C1 segment of cervical spinal cord (tissue), 14 donors: ENCODE measurements at places on chromosomes 7 and 10.

GRCh38 chr7:9017286-9017685 lies 583.9 kb downstream of the NXPH1 start:
- DNase-seq, result no peak

- DNase-seq, result no peak
Observed at GRCh38 chr10:67976292-67977245, 92.1 kb downstream of the SIRT1 start.

DNA sequence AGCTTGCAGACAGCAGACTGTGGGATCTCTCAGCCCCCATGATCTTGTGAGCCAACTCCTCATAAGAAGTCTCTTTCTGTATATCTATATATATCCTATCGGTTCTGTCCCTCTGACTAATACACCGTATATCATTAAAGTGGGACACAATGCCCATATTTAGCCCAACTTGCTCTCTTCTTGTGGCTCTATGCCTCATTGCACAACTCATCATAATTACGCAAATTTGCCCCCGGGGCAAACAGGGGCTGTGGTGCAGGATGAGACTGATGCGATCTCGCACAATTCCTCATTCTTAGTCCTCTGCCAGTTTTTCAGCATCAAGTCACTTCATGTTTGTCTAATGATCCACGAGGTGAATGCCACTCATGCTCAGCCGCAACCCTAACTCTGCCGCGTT lies 183.2 kb downstream of the PRPF18 start:
- no peak for DNase-seq

DNA sequence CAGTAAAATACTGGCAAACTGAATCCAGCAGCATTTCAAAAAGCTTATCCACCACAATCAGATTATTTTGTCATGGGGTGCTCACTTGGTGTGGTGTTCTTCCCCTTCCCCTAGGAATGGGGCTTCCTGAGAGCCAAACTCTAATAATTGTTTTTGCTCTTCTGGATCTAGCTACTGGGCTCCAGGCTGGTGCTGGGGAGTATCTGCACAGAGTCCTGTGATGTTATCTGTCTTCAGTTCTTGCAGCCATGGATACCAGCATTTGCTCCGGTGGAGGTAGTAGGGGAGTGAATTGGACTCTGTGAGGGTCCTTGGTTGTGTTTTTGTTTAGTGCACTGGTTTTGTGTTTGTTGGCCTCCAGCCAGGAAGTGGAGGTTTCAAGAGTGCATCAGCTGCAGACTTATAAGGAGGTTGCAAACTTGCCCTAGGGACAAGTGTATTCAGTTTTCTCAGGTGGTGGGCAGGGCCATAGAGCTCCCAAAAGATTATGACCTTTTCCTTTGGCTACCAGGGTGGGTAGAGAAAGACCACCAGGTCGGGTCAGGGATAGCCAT lies 308.5 kb upstream of the MAGI2 start:
- DNase-seq, result no peak

GRCh38 chr7:26348234-26348851 lies 56.7 kb downstream of the SNX10 start:
- no peak for DNase-seq

DNA sequence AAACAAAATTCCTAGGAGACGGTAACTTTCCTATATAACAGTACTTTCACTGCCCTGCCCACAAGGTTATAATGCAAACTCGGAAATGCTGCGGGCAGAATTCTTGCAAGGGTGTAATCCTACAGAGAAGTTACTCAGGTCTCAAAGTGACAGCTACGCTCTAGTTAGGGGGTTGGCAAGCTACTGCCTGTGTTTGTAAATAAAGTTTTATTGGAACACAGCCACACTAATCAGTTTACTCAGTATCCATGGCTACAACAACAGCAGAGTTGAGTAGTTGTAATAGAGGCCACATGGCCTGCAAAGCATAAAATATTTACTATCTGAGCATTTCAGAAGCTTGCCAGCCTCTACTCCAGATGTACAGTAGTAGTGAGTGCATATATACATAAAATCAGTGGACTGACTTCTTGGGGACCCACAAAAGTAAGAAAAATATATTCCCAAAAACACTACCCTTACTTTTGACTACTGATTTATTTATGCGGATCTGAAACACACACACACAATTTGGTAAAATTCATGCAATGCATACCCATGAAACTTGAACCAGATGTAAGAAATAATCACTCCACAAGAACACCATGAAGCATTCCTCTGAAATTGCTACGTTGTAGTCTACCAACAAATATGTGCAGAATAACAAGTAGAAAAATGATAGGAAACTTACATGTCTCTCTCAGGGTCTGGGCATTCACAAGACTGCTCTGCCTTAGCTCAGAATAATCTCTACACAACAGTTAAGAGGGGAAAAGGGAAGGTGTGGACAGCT lies 53.0 kb downstream of the SMURF1 start:
- DNase-seq, result no peak

- no peak for DNase-seq
Observed at GRCh38 chr7:117323851-117324711, 1.2 kb upstream of the WNT2 start.

- DNase-seq, result no peak
Observed at GRCh38 chr7:110835849-110836248, 255.1 kb upstream of the LRRN3 start.

- DNase-seq, result no peak
Observed at GRCh38 chr10:132612571-132613504, 75.3 kb downstream of the INPP5A start.

DNA sequence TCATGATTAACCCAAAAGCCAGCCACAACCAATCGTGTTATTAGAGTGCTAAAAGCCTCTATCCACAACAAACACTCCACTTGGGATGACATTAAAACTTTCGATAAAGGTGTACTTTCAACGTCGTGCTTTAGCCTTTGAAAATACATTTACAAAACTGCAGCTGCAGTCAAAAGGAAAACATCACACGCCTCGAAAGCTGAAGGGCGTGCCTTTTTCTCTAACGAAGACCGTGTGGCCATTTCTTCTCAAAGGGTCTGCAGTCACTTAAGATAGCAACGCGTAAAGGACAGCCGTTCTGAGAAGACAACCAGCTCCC lies 1.1 kb downstream of the ARHGAP12 start:
- DNase-seq, result no peak

DNA sequence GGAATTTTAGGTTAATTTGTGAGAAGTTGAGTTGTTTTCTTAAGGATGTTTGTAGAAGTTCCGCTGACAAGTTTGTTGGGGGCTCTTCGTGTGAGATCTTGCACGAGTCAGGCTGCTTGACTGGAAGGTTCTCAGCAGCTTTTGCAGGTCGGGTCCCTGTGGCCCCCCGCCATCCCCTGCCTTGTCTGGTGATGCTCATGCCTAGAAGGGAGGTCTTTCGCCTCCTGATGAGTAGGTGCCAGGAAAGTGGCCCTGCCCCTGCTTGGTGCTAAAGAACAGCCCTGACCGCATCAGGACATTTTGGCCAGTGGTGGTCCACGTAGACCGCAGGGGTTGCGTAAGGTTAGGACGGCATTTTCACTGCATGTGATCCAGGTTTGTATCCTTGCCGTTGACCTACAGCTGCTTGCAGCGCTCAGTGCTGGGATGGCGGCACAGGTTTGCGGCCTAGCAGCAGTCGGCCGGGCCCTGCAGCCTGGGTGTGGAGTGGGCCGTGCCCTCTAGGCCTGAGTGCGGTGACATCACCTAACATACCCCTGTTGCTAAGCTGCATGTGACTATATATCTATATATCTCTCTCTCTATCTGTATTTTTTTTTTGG lies 62.4 kb downstream of the DNAJB6 start:
- no peak for DNase-seq

- DNase-seq, result peak; percentile 73
Observed at GRCh38 chr7:24572393-24572996, 757 bp upstream of the PALS2 start.

DNA sequence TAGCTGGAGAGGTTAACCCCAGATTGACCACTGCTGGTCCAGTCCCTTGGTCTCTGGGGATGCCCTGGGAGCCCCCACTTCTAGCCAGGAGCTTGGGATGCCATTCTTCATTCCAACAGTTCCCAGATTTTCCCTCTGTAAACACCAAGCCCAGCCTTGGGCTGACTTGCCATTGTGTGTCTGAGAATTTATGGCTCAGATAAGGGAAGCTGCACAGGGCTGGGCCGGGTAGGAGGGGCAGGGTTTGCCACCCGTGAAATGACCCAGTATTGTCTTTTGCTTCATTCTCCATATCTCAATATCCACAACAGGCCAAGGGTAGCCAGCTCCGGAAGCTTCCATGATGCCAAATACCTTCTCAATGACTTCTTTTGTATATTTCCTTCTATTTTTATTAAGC lies 32.1 kb downstream of the AFAP1L2 start:
- DNase-seq, result no peak

DNA sequence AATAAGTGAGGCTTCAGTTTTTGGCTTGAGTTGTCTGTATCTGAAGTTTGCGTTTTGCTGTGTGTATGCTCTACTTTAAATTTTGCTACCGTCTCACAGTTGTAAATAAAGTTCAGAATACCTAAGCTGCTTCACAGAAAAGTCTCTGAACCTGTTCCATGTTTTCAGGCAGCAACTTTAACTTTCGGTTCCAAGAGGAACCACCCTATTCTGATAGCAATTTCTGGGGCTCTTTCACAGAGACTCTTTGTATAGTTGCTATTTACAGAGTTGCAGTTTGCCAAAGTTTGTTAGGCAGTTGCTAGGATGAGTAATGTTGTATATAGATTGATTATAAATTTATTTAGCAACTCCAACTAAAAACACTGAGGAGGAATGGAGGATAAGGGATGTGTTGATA lies 5.7 kb downstream of the FAM221A start:
- no peak for DNase-seq

- DNase-seq, result no peak
Observed at GRCh38 chr7:105118612-105119600, 104.9 kb downstream of the KMT2E start.

DNA sequence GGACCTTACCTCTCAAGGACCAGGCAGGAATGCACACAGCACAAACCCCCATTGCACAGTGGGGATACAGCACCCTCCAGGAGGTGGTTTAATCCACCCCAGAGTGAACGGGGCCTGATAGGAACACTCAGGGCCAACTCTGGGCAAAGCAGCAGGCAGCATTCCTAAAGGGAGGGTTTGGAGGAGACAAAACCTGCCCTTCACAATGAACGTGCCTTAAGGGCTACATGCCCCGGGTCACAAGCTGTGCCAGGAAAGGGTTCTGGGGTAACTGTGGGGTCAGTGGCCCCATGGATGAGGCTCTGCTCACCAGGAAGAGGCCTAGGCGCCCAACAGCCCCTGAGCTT lies 1.1 kb downstream of the GPRIN2 start:
- DNase-seq, result no peak

GRCh38 chr10:82736305-82736704 lies 861.3 kb downstream of the NRG3 start:
- DNase-seq, result no peak

DNA sequence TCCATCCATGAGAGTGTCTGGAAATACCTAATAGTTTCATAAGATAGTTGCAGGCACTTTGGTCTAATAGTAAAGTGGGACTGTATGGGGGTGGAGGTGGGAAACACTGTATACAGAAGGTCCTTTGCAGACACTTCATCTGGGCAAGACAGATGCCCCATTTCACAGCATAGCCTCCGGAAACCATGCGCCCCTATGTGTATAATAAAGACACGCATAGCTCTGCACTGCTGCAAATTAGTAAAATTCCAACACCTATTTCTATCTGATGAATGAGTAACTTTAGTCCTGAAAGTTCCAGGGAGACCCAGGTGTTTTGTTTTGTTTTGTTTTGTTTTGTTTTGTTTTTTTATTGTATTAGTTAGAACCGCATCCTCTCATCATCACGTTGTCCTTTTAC lies 187.1 kb downstream of the CREB5 start:
- no peak for DNase-seq

DNA sequence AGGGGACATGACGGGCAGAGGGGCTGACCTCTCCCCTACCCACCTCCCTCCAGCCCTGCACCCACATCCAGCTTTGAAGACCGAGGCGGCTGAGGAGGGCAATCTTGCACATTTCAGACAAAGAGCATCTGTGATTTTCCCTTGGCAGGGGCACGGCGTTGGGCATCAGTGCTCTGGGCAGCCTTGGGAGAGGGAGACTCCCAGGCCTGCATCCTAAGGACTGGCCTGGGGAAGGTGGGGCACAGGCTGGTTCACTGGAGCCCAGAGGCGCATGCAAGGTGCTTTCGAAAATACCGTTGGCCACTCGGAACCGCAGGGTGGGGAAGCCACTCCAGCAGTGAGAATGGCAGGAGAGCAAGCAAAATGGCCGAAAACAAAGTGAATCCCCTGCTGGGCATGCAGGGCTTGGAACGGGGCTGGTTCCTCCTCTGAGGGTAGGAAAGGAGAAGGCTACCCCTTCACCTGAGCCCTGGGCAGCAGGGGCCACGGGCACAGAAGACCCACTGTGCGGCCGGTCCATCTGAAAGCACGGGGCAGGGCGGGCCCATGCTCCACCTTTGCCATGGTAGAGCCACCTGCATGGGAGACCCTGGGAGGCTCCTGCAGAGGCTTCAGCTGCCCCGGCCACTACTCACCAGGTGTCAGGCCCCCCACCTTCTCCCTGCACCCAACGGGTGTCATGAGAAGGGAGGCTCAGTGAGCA lies 49.8 kb downstream of the EBF3 start:
- DNase-seq, result no peak

GRCh38 chr10:10545771-10546170 lies 471.9 kb upstream of the CELF2 start:
- no peak for DNase-seq

GRCh38 chr10:12547301-12547771 lies 198.0 kb downstream of the CAMK1D start:
- no peak for DNase-seq

- no peak for DNase-seq
Observed at GRCh38 chr10:5523796-5524574, 776 bp upstream of the CALML3 start.

DNA sequence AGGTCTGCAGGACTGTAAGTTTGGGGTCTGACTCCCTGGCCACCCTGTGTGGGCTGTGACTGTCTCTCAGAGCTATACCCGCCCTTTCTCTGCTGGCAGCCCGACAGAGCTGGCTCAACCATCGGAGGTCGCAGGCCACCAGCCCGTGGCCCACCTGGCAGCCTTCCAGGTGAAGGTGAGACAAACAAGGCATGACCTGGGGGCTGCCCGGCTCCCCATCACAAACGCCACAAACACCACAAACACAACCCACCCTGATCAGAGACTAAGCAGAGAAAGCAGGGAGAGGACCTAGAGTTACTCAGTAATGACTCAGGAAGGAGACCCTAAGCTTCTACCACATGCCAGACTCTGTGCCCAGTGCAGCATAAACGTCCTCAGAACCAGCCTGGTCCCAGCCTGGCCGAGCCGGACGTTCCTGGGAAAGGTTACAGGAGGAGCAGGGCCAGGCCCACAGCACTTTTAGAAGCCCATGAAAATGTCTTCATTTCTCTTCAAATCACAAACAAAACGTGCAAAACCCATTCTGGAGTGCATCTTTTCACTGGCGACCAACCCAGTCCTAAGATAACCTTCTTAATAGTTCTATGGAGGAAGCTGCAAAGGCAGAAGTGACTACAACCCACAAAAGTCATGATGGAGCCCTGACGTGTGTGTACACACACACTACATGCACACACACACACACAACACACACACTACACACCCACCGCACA lies 66.8 kb downstream of the MKI67 start:
- DNase-seq, result no peak

DNA sequence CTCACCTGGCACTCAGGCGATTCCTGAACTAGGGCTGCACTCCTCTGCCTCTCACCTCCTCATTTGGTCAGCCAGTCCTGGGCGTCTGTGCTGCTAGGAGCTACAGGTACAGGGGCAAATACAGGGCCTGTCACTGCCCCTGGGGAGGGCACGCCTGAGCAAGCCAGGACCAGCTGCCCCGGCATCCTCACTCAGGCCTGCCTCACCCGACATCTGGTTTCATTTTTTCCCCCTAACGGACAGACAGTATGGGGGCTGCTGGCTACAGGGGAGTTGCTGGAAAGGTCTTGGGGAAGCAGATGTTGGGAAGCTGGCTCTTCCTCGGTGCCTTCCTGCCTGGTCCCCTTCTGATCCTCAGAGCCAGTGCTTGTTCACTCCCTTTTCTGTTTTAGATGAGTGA lies 77.3 kb upstream of the PPIF start:
- no peak for DNase-seq
